ENCODE measurements at places on chromosomes 5 and 9.
A peak's percentile ranks its signal among the peaks of the same experiment; 100 is the strongest.

DNA sequence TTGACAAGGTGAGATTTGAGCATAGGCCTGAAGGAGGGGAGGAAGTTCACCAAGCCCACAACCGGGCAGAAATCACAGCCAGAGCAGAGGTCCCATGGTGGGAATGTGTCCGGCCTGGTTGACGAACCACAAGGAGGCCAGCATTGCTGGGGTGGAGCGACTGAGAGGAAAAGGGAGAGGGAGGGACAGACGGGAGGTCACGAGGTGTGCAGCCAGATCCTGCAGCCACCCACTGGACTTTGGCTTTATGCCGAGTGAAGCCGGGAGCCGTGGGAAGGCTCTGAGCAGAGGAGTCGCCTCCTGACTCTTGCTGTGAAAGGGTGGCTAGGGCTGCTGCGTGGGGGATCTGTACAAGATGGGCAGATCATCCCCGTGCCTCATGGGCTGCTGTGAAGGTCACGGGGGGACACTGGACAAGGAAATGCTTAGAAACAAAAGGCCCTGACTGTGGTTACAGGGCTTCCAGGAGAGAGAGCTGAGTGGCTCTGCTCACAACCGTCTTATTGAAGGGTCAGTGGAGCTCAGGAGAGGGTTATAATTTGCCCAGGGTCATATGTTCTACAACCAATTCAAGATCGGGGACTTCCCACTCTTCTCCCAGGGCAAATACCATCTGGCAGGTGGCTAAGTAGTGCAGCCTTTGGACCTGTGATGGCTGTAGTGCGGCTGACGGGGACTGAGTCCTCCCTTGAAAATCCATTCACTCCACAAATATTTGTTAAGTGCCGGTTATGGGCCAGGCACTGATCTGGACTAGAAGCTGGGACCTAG, 15.6 kb upstream of the CD74 start:
- DNase-seq, result no peak

- no peak for DNase-seq
These were observed 71.1 kb upstream of the FRRS1L start for GRCh38 chr9:109238125-109238524.

GRCh38 chr9:106438928-106439327, 424.0 kb upstream of the ZNF462 start:
- no peak for DNase-seq

GRCh38 chr9:134807716-134808446, 72.7 kb upstream of the FCN2 start:
- peak; percentile 86 for DNase-seq

DNA sequence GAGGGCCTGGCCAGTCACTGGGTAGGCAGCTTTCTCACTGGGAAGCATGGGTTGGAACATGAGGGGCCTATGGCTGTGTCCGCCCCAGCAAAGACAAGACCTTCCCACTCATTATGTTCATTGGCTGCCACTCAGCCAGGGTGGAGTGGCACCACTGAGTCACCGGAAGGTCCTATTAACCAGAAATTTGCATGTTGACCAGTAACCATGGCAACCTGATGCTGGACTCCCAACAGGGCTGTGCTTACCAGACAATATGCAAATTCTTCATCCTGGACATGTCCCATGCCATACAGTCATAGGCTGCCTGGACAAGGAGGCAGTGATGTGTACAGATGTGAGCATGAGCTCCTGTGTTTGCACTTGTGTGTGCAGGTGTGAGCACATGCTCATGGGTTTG, 66.7 kb downstream of the PSD2 start:
- DNase-seq, result no peak

- no peak for DNase-seq
These were observed 2.0 kb downstream of the GNG10 start for GRCh38 chr9:111663301-111663823.

GRCh38 chr5:55618318-55618717, 83.6 kb upstream of the PLPP1 start:
- no peak for DNase-seq

DNA sequence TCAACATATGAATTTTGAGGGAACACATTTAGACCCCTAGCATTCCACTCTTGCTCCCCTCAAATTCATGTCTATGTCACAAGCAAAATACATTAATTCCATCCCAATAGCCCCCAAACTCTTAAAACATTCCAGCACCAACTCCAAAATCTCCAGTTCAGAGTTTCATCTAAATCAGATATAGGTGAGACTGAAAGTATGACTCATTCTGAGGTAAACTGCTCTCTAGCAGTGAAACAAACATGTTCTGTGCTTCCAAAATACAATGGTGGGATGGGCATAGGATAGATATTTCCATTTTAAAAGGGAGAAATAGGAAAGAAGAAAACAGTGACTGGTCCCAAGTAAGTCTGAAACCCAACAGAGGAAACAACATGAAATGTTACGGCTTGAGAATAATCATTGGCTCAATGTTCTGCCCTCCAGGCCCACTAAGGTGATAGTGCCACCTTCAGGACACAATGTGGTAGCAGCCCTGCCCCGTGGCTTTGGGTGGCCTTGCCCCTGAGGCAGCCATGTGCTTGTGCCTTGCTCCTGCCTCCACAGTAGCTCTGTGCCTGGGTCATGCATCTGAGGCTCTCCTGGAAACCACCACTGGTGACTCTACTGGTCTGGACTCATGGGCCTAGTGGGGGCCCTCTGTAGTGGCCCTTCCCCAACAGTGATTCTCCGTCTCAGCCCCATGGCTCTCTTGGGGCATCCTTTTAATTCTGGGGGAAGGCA, 36.4 kb upstream of the IPPK start:
- no peak for DNase-seq

- no peak for DNase-seq
These were observed 263.9 kb downstream of the SAXO1 start for GRCh38 chr9:18768951-18769622.

All from LNCaP clone FGC (cell line).